ENCODE measurements at places on chromosomes 16 and 17.

GRCh38 chr16:85327731-85328675 is 215.7 kb upstream of the CIBAR2 start:
- no peak for DNase-seq

DNA sequence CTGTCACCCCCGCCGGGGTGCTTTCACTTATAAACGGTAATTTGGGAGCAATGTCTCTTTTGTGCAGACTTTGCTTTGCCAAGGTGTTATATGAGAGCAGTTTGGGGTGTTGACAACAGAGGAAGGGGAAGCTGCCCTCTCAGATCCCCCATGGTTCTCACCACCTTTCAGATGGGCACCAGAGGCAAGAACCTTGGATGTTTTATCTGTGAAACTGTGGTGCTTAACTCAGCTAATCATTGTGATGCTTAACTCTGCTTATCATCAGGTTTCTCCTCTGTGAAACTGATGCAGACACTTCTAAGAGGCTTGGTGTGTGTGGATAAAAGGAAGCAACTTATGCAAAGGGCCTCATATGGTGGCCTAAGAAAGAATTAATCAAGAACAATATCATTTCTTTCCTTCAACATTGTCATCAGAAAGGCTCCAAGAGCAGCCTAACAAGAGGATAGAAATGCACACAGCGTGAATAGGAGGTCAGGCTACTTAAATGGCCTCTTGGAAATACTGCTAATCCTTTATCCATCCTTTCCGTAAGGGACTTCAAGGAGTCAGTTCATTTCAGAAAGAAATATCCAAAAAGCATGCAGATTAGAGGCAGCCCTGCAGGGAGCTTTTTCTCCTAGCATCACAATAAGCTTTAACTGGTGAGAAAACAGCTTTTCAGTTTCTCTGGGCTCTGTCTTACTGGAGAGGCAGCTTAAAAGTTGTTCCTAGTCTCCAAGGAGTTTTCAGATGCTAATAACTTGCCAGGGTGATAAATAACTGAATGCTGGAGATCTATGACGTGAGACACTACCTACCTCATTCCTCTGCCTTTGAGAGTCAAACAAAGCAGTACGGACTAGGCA is 55.1 kb upstream of the CLEC3A start:
- no peak for DNase-seq

GRCh38 chr17:55312852-55313251 is 48.1 kb downstream of the HLF start:
- no peak for DNase-seq

DNA sequence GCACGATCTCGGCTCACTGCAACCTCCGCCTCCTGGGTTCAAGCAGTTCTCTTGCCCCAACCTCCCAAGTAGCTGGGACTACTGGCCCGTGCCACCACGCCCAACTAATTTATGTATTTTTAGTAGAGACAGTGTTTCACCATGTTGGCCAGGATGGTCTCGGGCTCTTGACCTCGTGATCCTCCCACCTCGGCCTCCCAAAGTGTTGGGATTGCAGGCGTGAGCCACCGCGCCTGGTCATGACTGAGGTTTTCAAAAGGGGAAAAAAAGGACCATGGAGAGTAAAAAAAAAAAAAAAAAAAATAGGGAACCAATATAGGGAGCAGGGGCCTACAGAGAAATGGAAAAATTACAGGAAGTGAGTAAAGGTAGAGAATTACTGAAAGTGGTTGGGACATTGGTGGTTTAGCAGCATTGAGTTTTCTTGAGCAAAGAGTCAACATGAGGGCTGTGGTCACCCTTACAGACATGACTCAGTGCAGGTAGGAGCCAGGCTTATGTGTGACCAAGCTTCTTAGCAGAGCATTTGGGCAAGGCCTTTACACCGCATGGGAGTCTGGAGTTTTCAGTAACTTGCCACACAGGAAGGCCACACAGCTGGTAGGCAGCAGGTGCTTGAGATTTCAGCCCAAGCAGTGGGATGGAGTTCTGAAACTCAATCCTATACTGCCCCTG is 447.3 kb downstream of the HS3ST3B1 start:
- DNase-seq = no peak

DNA sequence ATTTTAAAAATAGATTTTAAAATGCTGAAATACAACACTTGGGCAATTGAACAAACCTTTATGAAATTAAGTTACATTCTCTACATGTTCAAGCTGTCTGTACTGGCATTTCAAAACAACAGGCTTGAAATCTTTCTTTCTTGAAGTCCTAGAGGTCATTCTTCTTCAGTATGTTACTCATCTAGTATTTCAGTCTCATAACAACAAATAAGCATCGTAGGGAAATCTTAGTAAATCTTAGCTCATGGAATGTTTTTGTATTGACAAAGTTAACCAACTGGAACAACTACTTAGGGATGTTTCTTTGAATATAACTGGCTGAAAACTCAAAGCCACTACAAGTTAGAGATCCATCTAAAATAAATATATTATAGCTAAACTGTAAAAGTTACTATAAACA is 96.6 kb downstream of the KIF2B start:
- no peak for DNase-seq

- no peak for DNase-seq
Measured at GRCh38 chr17:82013341-82013740, 9.3 kb downstream of the CENPX start.

DNA sequence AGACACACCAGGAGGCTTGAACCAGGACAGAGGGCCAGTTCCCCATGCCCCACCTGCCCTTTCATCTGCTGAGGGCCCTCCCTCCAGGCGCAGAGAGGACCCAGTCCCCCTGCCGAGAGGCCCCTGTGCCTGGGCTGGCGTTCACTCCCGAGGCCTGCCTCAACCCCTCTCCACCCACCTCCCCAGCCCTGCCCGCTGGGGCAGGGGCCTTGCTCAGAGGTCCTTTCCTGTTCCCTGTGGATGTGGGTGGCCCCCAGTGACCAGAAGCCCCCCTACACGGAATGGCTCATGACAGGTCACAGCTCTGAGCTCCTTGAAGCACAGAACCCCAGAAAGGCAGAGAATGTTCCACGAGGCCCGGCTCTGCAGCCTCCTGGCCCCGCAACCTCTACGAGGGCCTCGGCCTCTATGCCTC is 6.7 kb downstream of the TMC6 start:
- DNase-seq = no peak

DNA sequence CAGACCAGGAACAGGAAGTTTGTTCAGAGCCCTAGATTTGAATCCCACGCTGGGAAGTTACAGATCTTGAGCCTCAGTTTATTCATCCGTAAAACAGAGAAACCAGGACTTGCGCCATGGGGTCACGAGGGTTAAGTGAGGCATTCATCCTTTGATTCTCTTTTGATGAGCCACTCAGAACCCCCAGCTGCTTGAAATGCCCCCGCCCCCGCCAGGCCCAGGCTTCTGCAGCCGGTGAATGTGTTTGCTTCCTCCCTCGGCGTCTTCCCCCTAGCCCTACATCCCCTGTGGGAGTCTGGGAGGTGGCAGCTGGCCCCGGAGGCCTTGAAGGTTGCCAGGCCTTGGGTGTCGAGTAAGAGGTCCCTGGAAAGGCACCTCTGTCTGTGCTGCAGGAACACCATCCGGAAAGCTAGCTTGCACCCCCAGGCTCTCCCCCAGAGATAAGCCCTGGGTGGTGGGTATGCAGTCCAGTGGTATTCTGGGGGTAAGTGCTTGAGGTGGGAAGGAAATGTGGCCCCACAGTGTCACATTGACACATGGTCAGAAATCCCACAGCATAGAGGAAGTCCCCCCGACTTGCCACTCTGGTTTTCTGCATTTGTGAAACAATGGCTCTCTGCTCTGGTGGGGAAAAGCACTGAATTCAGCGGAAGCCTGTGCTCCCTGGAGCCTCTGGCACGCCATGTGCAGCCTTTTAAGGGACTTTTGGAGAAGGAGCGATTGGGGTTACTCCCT is 14.9 kb downstream of the IRF8 start:
- no peak for DNase-seq

DNA sequence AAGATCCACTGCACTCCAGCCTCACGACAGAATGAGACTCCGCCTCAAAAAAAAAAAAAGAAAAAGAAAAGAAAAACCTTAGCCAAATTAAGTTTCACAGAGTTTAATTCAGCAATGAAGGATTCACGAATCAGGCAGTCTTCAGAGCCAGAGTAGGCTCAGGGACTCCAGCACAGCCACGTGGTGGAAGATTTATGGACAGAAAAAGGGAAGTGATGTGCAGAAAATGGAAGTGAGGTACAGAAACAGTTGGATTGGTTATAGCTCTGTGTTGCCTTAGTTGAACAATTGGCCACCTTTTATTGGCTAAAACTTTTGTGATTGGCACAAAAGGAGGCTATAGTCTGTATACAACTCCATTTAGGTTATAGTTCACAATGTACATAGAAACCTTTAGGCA is 256.6 kb downstream of the HS3ST3B1 start:
- no peak for DNase-seq

GRCh38 chr17:2885733-2886132 is 89.5 kb downstream of the RAP1GAP2 start:
- no peak for DNase-seq

DNA sequence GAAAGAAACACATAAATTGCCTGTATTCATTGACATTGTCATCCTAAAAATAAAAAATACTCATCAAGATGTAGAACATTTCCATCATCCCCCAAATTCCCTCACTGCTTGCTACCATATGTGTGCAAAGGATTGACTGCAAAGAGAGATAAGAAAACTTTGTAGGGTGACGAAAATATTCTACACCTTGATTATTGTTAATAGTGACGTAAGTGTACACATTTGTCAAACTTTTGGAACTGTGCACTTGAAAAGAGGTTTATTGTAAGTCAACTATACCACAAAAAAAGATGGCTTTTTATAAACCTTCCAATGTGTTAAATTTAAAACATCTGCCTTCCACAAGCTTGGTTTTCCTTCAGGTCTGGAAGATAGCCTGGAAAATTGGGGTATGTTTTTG is 359.5 kb downstream of the CDH8 start:
- DNase-seq = no peak

DNA sequence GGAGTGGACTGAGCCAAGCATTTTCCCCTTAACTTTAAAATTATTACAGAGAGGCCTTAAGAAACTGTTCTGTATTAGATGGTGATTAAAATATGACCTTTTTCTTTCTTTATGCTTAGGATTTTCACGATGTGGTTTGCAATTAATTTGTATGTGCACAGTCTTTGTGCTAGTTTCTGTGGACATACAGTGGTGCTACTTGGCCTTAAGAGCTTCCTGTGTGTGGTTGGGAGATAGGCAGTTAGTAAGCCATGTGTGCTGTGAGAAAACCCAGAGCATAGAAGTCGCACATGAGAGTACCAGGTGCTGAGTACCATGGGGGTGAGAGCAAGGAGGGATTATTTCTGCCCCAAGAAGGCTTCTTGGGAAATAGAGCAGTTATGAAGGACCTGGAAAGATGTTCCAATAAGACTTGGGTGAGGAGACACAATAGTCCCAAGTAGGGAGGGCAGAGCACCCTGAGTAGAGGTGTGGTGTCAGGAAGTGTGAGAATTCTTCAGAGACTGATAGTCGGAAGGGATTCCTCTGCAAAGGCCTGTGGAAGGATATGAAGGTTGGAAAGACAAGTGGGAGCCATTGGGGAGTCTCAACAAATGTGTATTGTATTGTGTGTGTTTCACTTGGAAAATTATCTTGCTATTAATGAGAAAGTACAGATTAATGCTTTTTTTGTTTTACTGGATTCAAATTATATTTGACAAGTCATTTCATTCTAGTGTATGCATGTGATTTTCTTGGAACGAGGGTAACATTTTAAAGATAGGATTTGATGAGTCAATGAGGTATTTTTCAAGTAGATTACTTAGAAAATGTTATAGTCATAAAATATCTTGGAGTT is 239.9 kb downstream of the PRKCA start:
- no peak for DNase-seq

DNA sequence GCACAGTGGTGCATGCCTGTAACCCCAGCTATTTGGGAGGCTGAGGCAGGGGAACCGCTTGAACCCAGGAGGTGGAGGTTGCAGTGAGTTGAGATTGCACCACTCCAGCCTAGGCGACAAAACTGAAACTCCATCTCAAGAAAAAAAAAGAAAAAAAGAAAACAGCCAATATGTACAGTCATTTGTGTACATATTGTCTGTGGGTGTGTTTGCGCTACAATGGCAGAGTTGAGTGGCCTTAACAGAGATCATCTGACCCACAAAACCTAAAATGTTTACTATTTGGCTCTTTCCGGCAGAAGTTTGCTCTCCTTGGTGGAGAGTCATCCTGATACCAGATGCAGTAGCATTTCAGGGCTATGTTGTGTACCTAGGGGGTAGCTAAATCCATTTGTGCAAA is 57.9 kb downstream of the ARSG start:
- DNase-seq = no peak

GRCh38 chr17:71200597-71200996 is 920.2 kb upstream of the SOX9 start:
- no peak for DNase-seq

GRCh38 chr17:65066901-65067300 is 10.4 kb upstream of the GNA13 start:
- no peak for DNase-seq

DNA sequence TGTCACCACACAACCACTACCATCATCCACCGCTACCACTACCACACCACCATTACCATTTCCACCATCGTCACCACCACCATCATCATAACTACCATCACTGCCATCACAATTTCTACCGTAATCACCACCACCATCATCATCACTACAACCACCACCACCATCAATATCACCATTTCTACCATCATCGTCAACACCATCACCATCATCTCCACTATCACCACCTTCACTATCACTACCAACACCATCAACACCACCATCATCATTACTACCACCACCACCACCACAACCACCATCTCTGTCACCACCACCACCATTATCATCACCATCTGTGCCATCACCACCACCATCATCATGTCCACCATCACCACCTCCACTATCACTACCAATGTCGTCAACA is 524.5 kb upstream of the C16orf82 start:
- DNase-seq = no peak

DNA sequence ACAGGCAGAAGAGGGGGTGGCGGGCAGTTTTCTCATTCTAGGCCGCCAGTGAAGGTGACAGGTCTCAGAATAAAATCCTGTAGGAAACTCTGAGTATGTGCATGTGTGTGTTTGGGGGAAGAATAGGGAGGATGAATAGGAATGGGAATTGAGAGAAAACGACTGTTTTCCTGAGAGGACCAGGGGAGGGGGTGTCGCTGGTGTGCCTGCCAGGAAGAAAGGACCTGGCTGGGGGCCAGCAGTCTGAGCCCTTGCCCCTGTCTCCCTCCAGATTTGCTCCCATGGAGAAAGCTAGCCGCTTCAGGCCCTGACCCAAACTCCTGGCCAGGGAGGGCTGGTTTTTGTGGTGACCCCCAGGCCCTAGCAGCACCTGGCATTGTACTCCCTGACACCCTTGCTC is 14.4 kb downstream of the C17orf50 start:
- DNase-seq = no peak

Measured in GM04503 (cell line).